Mesendoderm (in vitro differentiated cells): ENCODE measurements at places on chromosomes 7 and 10.

- peak; percentile 22 for DNase-seq
- H3K27me3 ChIP-seq: no peaks in the 10 kb centered on the region
- H3K4me1 ChIP-seq: no peaks in the 10 kb centered on the region
- no peaks in the 10 kb centered on the region for H3K36me3 ChIP-seq
- no peak overlapping the region for H3K4me3 ChIP-seq
Observed at GRCh38 chr7:1193593-1194424, 33.8 kb upstream of the ZFAND2A start.

- H3K27me3 ChIP-seq: no peaks in the 10 kb centered on the region
- H3K27ac ChIP-seq: no peak overlapping the region
- no peak for DNase-seq
- H3K4me1 ChIP-seq: no peaks in the 10 kb centered on the region
- H3K36me3 ChIP-seq: no peaks in the 10 kb centered on the region
Observed at GRCh38 chr10:76643511-76643911, 994.1 kb downstream of the KCNMA1 start.

- H3K36me3 ChIP-seq: no peaks in the 10 kb centered on the region
- peak; percentile 98 for DNase-seq
- H3K27me3 ChIP-seq: peaks cover 14% of the 10 kb centered on the region
- H3K4me1 ChIP-seq: no peaks in the 10 kb centered on the region
- no peak within 1 kb of the TSS for H3K27ac ChIP-seq
Observed at GRCh38 chr10:102225646-102226541, at the start of gene ELOVL3. ELOVL3 (plus strand) TSS chr10:102226299; CDS start chr10:102226549, 250 bp downstream.

DNA sequence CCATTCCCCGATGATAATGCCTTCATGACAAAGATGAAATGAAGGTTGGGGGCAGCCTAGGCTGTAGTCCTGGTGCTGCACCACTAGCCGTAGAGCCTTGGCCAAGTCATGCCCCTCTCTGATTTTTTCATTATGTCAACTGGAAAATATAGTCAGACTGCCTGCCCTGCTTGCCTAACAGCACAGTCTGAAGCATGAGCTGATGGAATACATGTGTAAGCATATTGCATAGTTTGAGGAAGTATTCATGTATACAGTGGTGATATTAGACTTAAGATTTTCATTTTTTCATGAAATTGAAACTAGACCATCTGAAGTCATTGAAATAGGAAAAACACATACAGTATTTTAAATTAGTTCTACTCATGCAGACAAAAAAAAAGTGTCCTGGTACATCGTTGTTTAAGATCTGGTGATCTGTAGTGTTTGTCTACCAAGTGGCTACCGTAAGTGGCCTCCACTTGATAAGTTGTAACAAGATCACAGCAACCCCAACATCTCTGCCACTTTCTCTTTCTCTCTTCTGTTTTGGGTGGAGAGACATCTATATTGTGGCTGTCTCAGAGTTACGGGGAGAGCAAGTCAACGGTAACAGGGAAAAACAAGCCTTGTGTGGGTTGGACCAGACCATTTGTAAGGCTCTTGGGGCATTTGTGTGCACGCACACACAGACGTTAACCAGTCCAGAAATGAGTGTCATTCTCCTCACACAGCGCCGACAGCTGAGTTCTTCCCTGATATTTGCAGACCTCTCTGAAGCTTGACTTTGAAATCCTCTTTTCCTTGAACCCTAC is 716.6 kb upstream of the GALNT17 start:
- H3K27ac ChIP-seq: no peak overlapping the region
- no peaks in the 10 kb centered on the region for H3K27me3 ChIP-seq
- H3K4me3 ChIP-seq: no peak overlapping the region
- peaks cover 3% of the 10 kb centered on the region for H3K4me1 ChIP-seq

GRCh38 chr10:133258818-133259601 is 17.7 kb downstream of the ADAM8 start:
- no peak overlapping the region for H3K4me3 ChIP-seq
- no peak overlapping the region for H3K27ac ChIP-seq
- H3K27me3 ChIP-seq: no peaks in the 10 kb centered on the region
- DNase-seq: no peak
- no peaks in the 10 kb centered on the region for H3K4me1 ChIP-seq

GRCh38 chr10:91077549-91078071 is 142.9 kb upstream of the PCGF5 start:
- no peak overlapping the region for H3K27ac ChIP-seq
- DNase-seq: no peak
- H3K27me3 ChIP-seq: no peaks in the 10 kb centered on the region
- H3K4me3 ChIP-seq: no peak overlapping the region

GRCh38 chr7:929311-929711 is 25.2 kb downstream of the ADAP1 start:
- no peaks in the 10 kb centered on the region for H3K36me3 ChIP-seq
- H3K27me3 ChIP-seq: no peaks in the 10 kb centered on the region
- no peaks in the 10 kb centered on the region for H3K4me1 ChIP-seq
- DNase-seq: no peak
- no peak overlapping the region for H3K27ac ChIP-seq

GRCh38 chr7:39459636-39460035 is 106.6 kb upstream of the YAE1 start:
- no peak for DNase-seq
- H3K27ac ChIP-seq: no peak overlapping the region
- H3K27me3 ChIP-seq: no peaks in the 10 kb centered on the region
- H3K4me3 ChIP-seq: no peak overlapping the region
- H3K4me1 ChIP-seq: no peaks in the 10 kb centered on the region
